ENCODE measurements at places on chromosomes 4 and X. TPM values are rescaled to one million over a fixed set of nuclear protein-coding genes. Genes with fewer than 3 reads are reported as not detected.

GRCh38 chr4:104915864-104916263 lies 230.8 kb upstream of the TET2 start:
- no peak for DNase-seq

DNA sequence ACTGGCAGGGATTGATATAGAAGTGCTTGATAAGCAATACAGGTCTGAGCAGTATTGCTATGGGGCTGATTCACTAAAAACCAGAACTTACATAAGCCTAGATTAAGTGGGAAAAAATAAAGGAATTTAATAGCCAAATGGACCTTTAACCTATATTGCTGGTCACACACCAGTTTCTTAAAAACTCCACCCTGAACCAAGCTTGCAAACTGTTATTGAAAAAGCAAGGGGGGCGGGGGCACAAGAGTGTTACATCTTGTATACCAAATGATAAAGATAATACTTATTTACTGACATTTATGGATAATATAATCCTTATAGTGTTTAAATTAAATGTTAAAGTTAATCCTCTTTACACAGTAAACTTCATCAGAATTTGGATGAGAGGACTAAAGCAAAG lies 40.3 kb upstream of the PITX2 start:
- no peak for DNase-seq

DNA sequence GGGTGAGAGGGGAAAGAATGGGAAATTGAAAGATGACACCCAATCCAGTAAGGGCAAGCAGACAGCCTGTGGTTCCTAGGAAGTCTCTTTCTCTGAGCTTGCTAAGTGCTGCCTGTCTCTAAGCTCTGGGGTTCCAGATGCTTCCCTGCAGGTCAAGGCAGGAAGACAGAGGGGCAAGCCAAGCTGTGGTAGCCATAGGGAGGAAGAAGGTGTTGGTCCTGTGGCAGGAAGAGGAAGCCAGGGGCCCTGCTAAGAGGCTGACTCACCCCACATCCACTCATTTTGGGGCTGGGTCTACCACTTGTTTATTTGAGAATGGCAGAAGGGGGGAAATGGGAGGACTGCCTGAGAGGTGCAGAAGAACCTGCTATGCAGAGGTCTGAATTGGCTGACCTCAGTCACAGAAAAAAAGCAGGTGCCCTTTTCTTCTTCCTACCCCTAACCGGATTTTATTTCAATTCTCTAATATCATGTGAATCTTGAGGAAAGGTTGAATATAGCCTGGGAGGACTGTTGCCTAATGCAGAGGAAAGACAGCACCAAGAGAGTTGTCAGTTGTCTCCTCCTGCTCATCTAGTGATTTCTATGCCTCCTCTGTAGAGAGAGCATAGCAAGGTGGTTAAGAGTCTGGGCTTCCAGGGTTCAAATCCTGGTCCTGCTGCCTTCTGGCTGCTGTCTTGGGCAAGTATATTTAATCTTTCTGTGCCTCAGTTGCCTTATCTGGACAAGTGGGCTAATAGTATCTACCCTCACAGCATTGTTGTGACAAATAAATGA lies 27.4 kb downstream of the HOPX start:
- DNase-seq = no peak

- no peak for DNase-seq
These were observed 145.5 kb upstream of the FGF13 start for GRCh38 chrX:138856881-138857604.

- DNase-seq = no peak
These were observed 1.4 kb upstream of the GPR173 start for GRCh38 chrX:53047228-53047627.

DNA sequence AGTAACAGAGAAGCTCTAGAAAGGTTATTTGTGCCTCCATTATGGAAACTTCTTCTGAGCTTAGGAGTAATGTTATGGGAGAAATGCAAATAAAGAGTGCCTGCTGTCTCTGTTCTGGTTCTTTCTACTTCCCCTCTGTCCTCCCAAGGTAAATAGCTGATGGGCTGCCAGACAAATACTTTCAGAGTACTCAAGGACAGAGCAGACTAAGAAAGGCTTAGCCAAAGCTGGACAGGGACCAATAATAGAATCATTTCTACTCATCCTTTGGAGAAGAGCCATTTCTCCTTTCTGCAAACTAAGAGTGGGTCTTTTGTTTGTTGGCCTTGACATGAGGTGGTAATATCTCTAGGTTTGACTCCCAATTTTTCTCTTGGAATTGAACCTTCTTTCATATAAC lies 136.1 kb downstream of the MID1IP1 start:
- DNase-seq = no peak

GRCh38 chr4:149065753-149066152 lies 623.5 kb upstream of the NR3C2 start:
- no peak for DNase-seq

DNA sequence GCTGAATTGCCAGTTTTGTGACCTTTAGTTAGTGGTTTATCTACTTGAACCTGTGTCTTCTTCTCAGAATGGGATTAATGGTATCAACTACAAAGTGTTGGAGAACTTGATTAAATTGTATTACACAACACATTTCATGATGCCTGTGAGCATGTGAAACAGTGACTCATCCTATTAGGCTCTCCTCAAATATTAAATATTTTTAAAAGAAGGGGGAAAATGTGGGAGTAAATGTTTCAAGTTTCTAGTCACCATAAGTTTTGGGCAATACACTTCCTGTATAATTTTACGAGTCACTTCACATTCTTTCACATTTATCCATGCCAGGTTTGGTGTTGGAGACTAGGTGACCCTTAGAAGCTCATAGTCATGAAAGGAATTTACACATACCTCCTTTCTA lies 147.0 kb downstream of the HS3ST1 start:
- DNase-seq = no peak

GRCh38 chr4:71217688-71218087 lies 121.1 kb upstream of the SLC4A4 start:
- no peak for DNase-seq

- DNase-seq = no peak
These were observed 151.0 kb downstream of the CBR4 start for GRCh38 chr4:168859100-168859499.

- DNase-seq = no peak
These were observed 38.5 kb upstream of the TAPT1 start for GRCh38 chr4:16264798-16265197.

DNA sequence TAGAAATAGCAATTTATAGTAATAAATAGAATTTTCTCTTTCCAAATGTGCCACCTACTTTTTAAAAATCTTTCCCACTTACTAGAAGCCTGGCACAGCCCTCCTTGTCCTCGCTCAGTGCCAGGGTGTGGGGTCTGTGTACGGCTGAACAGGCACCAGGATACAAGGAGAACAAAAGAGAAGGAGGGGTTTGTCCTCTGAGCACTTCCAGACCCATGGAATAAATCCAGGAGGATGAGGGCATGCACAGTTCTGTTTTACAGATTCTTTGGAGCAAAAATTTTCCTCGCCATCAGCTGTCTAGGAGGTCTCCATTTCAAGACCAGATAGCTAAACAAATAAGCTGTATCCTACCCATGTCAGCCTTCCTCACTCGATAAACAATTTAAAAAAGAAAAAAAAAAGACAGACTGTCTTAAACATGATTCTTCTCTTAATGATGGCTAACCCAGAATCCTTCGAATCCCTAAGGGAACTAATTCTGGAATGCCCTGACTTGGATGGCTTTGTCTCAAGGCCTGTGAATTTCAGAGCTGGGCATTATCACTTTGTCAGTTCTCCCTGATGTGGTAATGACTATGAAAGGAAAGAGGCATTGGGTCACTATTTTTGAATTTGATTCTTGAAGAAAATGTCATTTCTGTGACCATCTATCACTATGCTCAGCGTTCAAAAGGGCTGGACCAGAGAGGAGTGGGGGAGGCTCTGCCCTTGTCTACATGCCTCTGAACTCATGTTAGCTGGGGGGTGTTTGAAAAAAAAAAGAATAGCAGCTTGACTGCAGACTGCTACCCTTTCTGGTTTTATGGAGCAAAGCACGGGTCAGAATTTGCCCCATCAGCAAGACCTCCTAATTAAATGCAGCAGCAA lies 151.0 kb downstream of the DCTD start:
- DNase-seq = no peak

DNA sequence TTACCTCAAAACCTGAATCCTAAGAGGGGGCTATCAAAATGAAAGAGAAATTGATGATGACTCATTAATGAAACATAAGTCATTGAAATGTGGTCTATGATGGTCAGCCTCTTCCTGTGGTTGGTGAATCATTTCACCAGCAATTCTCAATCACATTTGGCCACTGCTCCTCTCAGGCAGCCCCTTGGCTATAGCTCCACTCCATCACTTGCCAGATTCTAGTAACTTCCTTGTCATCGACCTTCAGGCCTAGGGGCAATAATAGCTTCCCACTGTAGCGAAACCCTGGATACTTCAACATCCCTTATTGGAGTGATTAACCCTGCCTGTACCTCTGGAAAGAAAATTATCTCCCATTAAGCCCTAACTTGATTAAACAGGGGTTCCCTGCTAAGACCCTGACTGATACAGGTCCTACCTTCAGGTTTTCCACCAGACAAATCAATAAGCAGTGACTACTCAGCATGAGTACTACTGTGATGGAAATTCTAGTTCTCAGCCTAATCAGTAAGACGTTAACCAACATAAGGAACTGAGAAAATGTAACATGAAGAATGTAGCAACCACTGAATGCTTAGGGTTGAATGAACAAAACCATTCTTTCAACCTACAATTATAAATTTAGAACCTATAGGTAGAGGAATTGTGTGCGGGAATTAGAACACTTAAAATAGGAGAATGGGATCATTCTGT lies 30.4 kb downstream of the ADH7 start:
- DNase-seq = peak; percentile 7

GRCh38 chr4:141090473-141090872 lies 42.8 kb downstream of the RNF150 start:
- no peak for DNase-seq

DNA sequence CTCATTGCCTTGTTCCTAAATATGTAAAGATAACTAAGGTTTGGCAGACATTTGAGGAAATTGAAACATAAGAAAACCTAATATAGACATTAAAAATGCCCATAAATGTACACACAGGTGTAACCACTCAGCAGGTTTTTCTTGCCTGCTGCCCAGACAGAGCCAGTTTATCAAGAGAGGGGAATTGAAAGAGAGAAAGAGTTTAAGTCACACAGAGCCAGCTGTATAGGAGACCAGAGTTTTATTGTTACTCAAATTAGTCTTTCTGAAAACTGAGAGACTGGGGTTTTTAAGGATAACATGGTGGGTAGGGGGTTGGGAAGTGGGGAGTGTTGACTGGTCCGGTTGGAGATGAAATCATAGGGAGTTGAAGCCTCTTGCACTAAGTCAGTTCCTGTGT lies 119.0 kb downstream of the CFAP299 start:
- no peak for DNase-seq

DNA sequence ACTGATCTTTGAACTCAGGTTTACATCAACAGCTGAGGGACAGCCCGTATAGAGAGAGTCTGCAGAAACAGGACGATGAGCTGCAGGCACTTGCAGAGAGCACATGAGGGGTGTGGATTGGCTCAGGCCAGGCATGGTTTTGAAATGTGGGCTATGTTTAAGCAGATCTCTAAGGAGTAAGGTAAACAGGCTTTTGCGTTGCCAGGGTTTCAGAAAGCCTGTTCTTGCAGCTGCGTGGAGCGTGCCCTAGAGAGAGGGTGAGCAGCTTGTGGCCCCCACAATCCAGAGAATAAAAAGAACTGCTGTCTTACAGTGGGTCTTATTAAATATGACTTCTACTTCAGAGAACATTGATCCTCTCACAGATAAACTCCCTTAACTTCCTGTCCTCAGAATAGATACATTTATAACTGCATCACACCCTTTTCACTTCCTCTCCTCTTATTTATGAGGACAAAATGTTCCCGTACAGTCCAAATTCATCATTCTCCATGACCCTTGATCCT lies 64.1 kb downstream of the TMA16 start:
- DNase-seq = no peak

DNA sequence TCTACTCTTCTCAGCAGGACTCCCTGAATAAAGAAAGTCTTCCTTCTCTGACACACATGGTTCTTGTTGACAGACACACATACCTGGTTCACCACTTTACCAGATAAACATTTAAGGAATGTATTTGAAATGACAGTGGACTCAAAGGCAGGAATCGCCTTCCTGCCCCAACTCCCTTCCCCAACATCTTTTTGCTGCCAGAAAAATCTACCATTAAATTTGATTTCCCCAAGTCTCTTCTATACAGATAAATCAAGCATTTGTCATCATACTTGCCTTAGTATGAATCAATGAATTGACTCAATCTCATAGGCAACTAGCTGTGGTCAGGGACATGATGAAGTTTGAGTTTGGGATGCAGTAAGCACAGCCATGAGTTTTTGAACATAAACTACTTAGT lies 23.3 kb upstream of the ANXA5 start:
- no peak for DNase-seq

GRCh38 chrX:96464880-96465558 lies 219.6 kb upstream of the DIAPH2 start:
- DNase-seq = no peak

- DNase-seq = no peak
These were observed 112.1 kb downstream of the AFAP1 start for GRCh38 chr4:7827566-7827965.

DNA sequence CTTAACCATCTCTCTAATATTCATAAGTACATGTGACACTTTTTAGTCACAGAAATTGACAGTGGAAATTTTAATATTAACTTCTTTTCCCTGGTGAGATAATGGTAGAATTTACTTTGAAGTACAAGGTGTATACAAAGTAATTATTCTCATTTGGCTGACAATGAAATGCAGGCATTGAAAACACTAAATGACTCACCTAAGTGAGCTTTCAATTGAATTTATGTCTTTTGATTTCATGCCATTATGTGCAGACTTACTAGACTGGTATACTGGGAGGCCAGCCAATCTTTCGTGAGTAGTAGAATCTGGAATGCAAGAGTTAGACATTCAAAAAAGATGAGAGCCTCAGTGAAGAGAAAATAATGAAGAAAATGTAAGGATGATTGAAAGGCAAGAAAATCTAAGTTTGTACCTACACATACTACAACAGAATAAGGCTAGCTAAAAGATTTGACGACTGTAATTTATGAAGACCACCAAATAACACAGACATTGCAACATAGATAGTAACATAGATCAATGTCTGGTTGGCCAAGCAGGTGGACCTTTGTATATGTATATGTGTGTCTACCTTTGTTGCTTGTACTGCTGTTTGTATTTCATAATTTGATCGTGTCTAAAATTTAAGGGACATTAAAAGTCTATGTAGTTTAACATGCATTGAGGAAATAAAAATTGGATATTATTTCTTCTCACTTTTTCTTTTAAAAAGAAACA lies 459.7 kb downstream of the IL15 start:
- DNase-seq = peak; percentile 47

GRCh38 chrX:74138943-74139342 lies 165.0 kb upstream of the ZCCHC13 start:
- no peak for DNase-seq

The FMR1NB gene
- not detected for total RNA-seq

The DCLK2 gene
- total RNA-seq = 9.5 TPM

The UBA1 gene
- 302 TPM for total RNA-seq

The SSX1 gene
- 0.13 TPM for total RNA-seq

The SLC7A11 gene
- total RNA-seq = 6.4 TPM

The MMRN1 gene
- not detected for total RNA-seq

The PORCN gene
- total RNA-seq = 8.6 TPM

The PNCK gene
- 2.3 TPM for total RNA-seq

The HSFX4 gene
- total RNA-seq = not detected

The MAGEC1 gene
- not detected for total RNA-seq

The SMARCA1 gene
- 130 TPM for total RNA-seq

The MBNL3 gene
- total RNA-seq = 0.39 TPM

All from Panc1 (cell line).